Activated CD4-positive, alpha-beta T cell treated with anti-CD3 and anti-CD28 coated beads for 4 hours (primary cell): ENCODE measurements at places on chromosomes 7 and 10.

DNA sequence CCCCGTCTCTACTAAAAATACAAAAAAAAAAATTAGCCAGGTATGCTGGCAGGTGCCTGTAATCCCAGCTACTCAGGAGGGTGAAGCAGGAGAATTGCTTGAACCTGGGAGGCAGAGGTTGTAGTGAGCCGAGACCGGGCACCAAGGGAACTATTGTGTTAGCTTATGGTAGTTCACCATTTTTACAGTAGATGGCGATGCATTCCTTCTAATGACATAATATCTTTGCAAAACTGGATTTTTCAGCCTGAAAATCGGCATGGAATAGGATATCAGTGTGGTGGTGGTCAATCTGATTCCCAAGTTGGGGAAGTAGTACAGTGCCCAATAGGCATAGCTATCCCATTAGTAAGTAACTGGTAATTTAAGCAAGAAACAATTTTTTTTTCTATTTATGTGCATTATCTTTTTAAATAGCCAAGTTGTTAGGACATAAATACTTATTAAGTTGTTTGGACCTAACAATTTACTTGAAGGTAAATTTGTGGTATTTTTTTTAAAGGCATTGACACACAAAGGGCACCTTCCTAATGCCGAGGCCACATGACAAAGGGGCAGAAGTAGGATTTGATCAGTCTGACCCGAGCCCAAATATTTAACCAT, 17.6 kb upstream of the IMPDH1 start:
- DNase-seq, result no peak

DNA sequence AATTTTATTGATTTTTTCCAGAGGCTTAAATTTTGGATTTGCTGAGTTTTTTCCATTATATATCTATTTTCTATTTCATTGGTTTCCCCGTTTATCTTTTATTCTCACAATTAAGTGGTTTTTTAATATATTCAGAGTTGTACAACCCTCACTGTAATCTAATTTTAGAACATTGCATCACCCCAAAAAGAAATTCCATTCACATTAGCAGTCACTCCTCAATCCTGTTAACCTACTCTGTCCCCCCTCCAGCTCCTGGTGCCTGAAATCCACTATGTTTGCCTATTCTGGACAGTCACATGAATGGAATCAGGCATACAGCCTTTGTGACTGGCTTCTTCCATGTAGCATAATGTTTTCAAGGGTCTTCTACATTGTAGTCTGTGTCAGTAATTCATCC, 55.8 kb upstream of the ITGA8 start:
- DNase-seq, result no peak

- no peak for DNase-seq
Measured at GRCh38 chr10:124665980-124666379, 78.2 kb downstream of the FAM53B start.

GRCh38 chr10:13669182-13669855, 82.6 kb downstream of the PRPF18 start:
- no peak for DNase-seq

- DNase-seq, result no peak
Measured at GRCh38 chr7:152667958-152668357, 8.0 kb downstream of the XRCC2 start.

DNA sequence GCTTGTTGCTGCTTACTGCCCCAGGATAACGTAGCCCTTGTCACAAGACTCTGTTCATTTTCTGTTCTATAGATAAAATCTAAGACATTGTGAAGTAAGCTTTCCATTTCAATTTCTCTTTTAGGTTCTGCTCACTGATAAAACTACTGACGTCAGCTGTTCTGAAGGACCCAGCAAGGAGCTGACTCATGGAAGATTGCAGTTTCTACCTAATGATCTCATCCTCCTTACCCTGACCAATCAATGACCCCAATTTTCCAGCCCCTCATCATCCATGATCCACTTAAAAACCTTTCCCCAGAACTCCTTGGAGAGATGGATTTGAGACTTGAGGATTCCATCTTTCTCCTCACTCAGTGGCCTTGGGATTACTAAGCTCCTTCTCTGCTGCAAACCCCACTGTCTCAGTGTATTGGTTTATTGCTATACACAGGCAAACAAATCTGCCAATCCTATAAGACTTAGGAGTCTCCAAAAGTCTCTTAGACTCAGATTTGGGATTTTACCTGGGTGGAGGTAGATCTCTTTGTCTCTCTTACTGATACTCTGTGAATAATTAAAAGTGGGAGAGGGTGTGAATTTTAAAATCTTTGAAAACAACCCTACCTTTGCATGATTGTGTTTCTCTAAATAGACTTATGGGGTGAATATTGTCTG, 109.2 kb upstream of the TRIM24 start:
- DNase-seq, result no peak

- DNase-seq, result peak; percentile 18
Measured at GRCh38 chr7:151174246-151175046, 7.0 kb upstream of the GBX1 start.

DNA sequence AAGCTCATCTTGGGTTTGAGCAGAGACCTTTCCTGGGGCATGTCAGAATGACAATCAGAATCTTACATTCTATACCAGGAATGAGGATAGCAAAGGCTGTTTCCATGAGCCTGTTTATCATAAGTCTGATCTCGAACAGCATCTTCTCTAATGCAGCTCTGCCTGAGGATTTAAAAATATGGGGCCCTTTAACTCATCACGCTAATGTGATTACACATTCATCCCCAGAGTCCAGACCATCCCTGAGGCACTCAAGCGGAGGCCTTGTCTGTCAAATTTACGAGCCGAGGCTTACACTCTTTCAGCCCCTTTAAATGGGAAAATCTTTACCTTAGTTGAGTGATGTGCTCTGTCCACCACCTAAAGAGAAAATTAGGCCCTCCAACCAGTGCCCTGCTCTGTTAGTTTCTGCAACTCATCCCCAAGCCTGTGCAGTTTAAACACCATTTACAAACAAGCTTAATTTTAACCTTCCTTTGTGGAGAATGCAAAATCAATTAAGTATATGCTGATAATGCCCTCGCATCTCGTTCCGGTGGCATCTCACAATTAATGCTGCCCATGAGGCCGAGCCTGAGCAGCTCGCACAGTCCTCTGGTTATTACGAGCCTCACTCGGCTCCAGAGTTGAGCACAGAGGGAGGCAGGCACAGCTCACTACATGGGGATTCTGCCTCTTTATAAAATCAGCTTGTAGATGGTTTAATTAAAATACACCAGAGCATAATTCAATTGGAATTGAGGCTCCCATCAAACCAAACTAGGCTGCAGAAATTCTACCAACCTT, 16.0 kb downstream of the CHST15 start:
- DNase-seq, result no peak

- no peak for DNase-seq
Measured at GRCh38 chr7:15607529-15608210, 45.9 kb upstream of the AGMO start.
